Activated T-cell treated with anti-CD3 and anti-CD28 coated beads, Interleukin-2, amount 50 U/mL, for 72 hours (primary cell): ENCODE measurements at places on chromosomes 6 and 20. TPM values are rescaled to one million over a fixed set of nuclear protein-coding genes. Genes with fewer than 3 reads are reported as not detected.

- H3K4me1 ChIP-seq: no peaks in the 10 kb centered on the region
- H3K36me3 ChIP-seq: no peaks in the 10 kb centered on the region
- H3K4me3 ChIP-seq: no peak overlapping the region
- peak; percentile 1 for DNase-seq
- H3K27me3 ChIP-seq: no peaks in the 10 kb centered on the region
Observed at GRCh38 chr6:120826253-120826652, 508.0 kb downstream of the TBC1D32 start.

DNA sequence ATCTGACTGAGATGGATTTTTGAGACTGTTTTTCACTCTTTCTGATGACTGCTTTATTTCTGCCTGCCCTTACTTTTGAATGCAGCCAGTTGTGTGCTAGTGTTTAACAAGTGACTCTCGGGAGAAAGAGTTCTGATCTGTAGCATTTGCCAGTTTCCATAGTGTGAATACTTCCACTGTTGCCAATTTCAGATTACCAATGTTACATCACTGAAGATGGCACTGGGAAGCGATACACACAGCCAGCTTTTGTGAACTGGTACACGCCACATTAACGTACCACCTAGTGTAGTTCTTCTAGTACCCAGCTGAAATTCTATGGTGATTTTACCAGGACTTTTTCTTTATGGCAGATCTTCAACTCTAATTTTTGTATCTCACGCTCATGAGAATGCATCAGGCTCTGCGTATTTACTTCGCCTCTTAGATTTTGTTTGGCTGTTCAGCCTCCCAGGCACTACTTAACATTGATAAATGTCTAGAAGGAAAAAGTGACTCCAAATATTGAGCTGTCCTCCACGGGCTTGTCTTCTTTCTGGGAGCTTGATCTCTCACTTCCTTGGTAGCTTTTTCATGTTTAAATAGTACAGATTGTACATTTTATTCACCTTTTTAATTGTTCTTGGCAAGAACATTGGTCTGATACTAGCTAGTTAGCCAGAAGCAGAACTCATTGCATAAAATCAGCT lies 521.6 kb upstream of the SOX4 start:
- DNase-seq: no peak
- H3K4me1 ChIP-seq: no peaks in the 10 kb centered on the region
- no peaks in the 10 kb centered on the region for H3K27me3 ChIP-seq
- H3K27ac ChIP-seq: no peak overlapping the region
- no peak overlapping the region for H3K4me3 ChIP-seq
- H3K36me3 ChIP-seq: peaks cover 17% of the 10 kb centered on the region

DNA sequence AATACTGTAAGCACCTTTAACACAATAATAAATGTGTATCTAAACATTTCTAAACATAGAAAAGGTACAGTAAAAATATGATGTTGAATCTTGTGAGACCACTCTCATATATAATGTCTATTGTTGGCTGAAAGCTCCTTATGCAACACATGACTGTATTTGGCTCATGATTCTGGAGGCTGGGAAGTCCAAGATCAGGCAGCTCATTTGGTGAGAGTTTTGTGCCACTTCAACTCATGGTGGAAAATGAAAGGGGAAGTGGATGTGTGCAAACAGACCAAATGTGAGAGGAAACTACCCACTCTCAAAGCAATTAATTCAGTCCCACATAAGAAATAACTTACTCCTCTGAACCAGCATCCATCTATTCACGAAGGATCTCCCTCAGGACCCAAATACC lies 257.7 kb upstream of the OPRM1 start:
- no peaks in the 10 kb centered on the region for H3K27me3 ChIP-seq
- H3K4me1 ChIP-seq: no peaks in the 10 kb centered on the region
- H3K4me3 ChIP-seq: no peak overlapping the region
- H3K36me3 ChIP-seq: peaks cover under 1% of the 10 kb centered on the region
- no peak for DNase-seq

DNA sequence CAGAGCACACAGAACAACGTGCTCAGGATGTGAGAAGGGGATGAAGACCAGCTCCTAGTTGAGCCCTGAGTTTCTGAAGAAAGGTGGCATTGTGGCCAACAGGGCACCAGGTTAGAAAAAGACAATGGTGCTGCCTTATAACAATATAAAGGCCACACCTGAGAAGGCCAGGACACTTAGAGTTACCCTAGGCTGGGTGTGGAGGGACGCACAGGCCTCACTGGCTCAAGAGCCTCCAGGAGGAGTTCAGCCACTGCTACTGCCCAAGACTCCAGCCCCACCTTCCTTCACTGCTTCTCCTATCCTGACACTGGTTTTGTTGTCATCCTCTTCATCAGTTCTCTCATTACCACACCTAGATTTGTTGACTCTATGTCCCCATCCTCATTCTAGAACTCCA lies 55.2 kb upstream of the BEND6 start:
- DNase-seq: no peak
- no peaks in the 10 kb centered on the region for H3K4me1 ChIP-seq
- no peak overlapping the region for H3K4me3 ChIP-seq

- H3K27me3 ChIP-seq: peaks cover 10% of the 10 kb centered on the region
- peaks cover 74% of the 10 kb centered on the region for H3K4me1 ChIP-seq
- no peak for DNase-seq
- peak overlapping the region; percentile 37 for H3K4me3 ChIP-seq
Observed at GRCh38 chr20:50347284-50348063, 156.8 kb downstream of the CEBPB start.

The TMC2 gene
- not detected for total RNA-seq

The STX11 gene
- 36.0 TPM for total RNA-seq

DNA sequence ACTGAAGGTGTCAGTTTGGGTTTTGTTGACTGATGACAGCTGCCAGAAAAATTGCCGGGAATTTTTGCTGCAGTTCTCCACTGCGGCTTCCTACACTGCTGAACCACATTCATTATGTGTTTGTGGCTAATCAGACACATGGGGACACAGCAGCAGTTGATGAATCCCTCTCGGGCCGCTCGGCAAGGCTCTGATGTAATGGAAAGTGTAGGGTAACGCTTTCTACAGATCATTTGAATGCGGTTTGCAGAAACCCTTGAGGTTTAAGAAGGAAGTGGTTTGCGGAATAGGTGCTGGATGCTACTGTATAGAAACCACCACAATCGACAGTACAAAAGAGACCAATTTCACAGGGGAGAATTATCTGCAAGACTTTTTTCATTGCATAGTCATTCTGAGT lies 138.7 kb upstream of the SASH1 start:
- H3K27ac ChIP-seq: peak overlapping the region; percentile 99
- H3K27me3 ChIP-seq: peaks cover 81% of the 10 kb centered on the region
- peaks cover 32% of the 10 kb centered on the region for H3K4me1 ChIP-seq

GRCh38 chr20:3716195-3716834 lies 3.9 kb upstream of the SIGLEC1 start:
- H3K4me1 ChIP-seq: no peaks in the 10 kb centered on the region
- no peaks in the 10 kb centered on the region for H3K36me3 ChIP-seq
- H3K27ac ChIP-seq: no peak overlapping the region
- no peak overlapping the region for H3K4me3 ChIP-seq
- H3K27me3 ChIP-seq: peaks cover 23% of the 10 kb centered on the region

- DNase-seq: no peak
- H3K27ac ChIP-seq: no peak overlapping the region
- H3K36me3 ChIP-seq: no peaks in the 10 kb centered on the region
- peaks cover 11% of the 10 kb centered on the region for H3K4me1 ChIP-seq
- no peak overlapping the region for H3K4me3 ChIP-seq
Observed at GRCh38 chr6:108751851-108752732, 96.1 kb upstream of the ARMC2 start.

DNA sequence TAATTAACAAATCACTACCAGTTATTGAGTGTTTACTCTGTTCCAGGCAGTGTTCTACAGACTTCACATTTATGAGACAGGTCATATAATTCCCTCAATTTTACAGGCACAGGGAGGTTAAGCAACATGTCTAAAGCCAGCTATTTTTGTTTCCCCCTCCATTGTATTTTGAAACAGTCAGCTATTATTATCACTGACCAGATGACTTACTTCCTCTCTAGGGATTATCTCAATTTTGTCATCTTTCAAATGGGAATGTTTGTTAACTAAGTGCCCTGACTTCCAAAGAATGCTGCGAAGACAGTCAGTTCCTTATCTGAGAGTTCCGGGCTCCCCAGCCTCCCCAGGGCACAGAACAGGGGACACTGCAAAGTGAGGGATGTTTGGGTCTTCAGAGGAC lies 5.6 kb upstream of the CNPY3 start:
- no peak overlapping the region for H3K27ac ChIP-seq
- DNase-seq: no peak
- H3K27me3 ChIP-seq: no peaks in the 10 kb centered on the region
- H3K4me3 ChIP-seq: no peak overlapping the region
- peaks cover 7% of the 10 kb centered on the region for H3K4me1 ChIP-seq

- H3K27me3 ChIP-seq: peaks cover 10% of the 10 kb centered on the region
- H3K27ac ChIP-seq: no peak overlapping the region
- H3K36me3 ChIP-seq: peaks cover 9% of the 10 kb centered on the region
- no peak for DNase-seq
Observed at GRCh38 chr6:4384656-4385055, 249.3 kb upstream of the ECI2 start.

The MUCL3 gene
- total RNA-seq: not detected

GRCh38 chr6:105862936-105863607 lies 223.1 kb upstream of the PRDM1 start:
- H3K36me3 ChIP-seq: peaks cover 3% of the 10 kb centered on the region
- no peak overlapping the region for H3K4me3 ChIP-seq
- DNase-seq: no peak
- H3K4me1 ChIP-seq: peaks cover 5% of the 10 kb centered on the region
- peaks cover 59% of the 10 kb centered on the region for H3K27me3 ChIP-seq
- no peak overlapping the region for H3K27ac ChIP-seq

The PCK1 gene
- total RNA-seq: not detected

The TPBG gene
- total RNA-seq: 0.56 TPM

GRCh38 chr6:111242452-111242851 lies 155.1 kb downstream of the SLC16A10 start:
- H3K4me3 ChIP-seq: no peak overlapping the region
- H3K4me1 ChIP-seq: no peaks in the 10 kb centered on the region
- H3K36me3 ChIP-seq: no peaks in the 10 kb centered on the region
- DNase-seq: no peak
- no peaks in the 10 kb centered on the region for H3K27me3 ChIP-seq

The GHRH gene
- total RNA-seq: not detected

DNA sequence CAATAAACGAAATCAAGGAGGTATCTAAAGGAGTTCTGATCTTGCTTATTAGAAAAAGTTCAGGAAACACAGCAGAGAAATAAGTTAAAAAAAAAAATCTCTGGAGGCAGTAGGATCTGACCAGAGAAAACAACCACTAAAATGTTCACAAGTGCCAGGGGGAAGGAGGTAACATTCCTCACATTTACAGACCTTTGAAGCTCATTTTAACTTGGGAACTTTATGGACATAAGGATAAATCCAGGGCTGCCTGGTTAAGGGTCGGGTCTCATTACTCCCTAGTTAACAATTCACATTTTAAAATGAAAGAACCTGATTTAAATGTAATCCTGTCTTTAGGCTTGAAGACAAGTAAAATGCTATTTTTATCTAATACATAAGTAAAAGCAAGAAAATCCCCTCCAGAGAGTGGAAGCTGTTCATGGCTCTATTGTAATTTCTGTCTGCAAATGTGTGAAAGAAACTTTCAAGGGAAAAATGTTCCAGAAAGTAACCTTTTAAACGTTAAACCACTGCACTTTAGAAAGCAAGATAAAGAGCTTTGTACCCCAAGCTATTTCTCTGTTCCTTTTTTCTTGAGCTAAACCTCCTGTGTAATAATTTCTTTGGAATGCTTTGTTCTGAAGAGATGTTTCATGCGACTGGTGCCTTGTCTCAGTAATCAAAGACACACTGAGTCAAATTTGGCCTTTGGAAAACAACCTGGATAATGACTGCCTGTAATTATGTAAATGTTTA lies 38.2 kb downstream of the MYLIP start:
- no peaks in the 10 kb centered on the region for H3K36me3 ChIP-seq
- peaks cover 11% of the 10 kb centered on the region for H3K27me3 ChIP-seq
- DNase-seq: no peak
- H3K4me1 ChIP-seq: peaks cover 40% of the 10 kb centered on the region

DNA sequence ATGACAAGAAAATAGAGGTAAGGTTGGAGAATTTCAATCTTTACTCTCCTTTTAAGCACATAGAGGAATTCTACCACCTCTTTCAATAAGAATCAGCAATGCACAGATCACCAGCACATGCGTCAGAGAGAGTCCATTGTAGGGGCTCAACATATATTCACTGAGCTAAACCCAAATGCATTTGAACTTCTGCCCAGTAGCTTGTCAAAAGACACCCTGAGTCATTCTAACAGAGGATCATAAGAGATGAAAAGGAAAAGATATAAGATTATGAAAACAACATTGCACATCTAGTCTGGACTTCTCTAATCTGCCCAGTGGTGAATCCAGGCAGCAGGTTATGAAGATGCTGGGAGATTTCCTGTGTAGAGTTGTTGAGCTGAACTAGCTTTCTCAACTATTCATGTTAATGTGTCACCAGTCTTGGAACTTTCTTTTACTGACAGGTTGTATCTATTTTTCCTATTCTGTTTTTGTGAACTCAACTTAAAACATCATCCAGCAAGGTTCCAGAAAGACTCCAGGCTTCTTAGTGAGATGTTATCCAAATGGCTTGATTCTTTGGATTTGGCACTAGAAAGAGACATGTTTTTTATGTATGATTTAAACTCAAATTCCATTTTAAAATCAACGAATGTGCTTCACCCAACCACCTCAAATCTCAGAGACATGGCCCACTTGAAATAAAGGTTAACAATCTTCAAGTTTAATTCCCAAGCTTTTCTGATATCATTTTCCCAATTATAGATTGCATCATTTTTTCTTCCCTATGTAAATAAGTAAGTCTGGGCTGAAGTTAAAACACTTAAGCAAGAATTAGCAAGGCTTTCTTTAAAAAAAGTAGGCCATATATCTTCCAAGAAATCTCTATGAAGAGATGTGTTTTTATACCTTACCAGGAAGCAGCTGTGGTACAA lies 89.3 kb downstream of the TSHZ2 start:
- no peaks in the 10 kb centered on the region for H3K27me3 ChIP-seq
- H3K4me3 ChIP-seq: no peak overlapping the region
- H3K36me3 ChIP-seq: peaks cover 7% of the 10 kb centered on the region
- H3K27ac ChIP-seq: peak overlapping the region; percentile 92
- peaks cover 33% of the 10 kb centered on the region for H3K4me1 ChIP-seq

The CALHM4 gene
- total RNA-seq: not detected

The CASS4 gene
- 6.9 TPM for total RNA-seq

GRCh38 chr6:74066168-74066871 lies 370.3 kb downstream of the CD109 start:
- DNase-seq: no peak
- peaks cover 5% of the 10 kb centered on the region for H3K27me3 ChIP-seq
- H3K4me3 ChIP-seq: no peak overlapping the region
- H3K27ac ChIP-seq: no peak overlapping the region
- no peaks in the 10 kb centered on the region for H3K36me3 ChIP-seq

The SMOC2 gene
- total RNA-seq: not detected

- DNase-seq: no peak
- no peaks in the 10 kb centered on the region for H3K4me1 ChIP-seq
- no peak overlapping the region for H3K4me3 ChIP-seq
- no peak overlapping the region for H3K27ac ChIP-seq
- peaks cover 19% of the 10 kb centered on the region for H3K27me3 ChIP-seq
- no peaks in the 10 kb centered on the region for H3K36me3 ChIP-seq
Observed at GRCh38 chr20:63497946-63498935, 642 bp downstream of the EEF1A2 start.
